ENCODE measurements at places on chromosomes 3 and 15. TPM values are rescaled to one million over a fixed set of nuclear protein-coding genes. Genes with fewer than 3 reads are reported as not detected.

GOLGA6A gene
- total RNA-seq = not detected

- no peak for DNase-seq
These were observed 411.7 kb downstream of the MAGI1 start for GRCh38 chr3:65627062-65627461.

- no peak for DNase-seq
These were observed 77.6 kb upstream of the XXYLT1 start for GRCh38 chr3:195348426-195349115.

DNA sequence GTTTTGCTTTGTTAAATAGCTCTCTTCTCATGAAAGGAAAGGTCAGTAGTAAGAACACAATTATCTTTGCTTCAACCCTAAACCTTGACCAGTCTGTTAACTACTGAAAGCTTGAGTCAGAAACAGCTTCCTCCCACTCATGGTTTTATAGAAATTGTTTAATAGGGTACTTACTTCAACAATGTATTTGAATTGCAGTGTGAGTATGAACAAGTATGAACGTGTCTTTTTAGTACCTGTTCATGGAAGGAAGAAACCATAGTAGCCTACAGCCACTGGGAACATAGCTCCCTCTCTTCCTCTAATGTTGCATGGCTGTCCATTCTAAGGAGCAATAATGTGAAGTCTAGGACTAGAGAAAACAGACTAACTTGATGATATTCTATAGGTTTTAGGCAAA, 311.0 kb downstream of the MCTP2 start:
- no peak for DNase-seq

DNA sequence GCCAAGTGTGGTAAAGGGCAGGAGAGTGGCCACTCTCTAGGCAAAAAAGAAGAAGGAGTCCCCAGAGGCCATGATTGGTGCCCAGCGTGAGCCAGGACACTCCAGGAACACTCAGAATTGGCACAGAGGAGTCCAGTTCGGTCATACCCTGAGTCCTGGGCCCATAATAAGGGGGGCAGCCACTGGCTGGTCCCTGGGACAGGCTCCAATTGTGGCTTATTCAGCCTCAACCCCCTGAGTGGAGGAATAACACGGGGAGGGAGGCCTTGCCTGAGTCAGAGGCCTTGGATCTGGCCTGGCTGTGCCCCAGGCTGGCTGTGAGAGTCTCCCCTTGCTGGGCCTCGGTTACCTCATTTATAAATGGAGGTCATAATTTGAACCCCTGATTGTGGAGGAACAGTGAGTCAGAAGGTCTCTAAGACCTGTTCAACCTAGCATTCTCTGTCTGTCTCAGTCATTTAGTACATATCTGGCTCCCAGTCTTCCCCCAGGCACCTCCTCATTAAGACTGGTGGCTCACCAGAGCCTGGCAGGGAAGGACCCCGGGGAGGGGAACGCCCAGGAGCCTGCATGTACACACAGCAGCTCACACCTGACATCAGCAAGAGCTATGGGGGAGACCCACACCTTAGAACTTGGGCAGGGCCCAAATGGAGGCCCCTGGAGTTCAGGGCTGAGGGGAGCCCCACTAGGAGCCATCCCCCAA, 95.9 kb upstream of the ATP2B2 start:
- no peak for DNase-seq

- no peak for DNase-seq
These were observed 524.3 kb downstream of the GBE1 start for GRCh38 chr3:81237181-81237580.

TMCO5A gene
- total RNA-seq = not detected

DNA sequence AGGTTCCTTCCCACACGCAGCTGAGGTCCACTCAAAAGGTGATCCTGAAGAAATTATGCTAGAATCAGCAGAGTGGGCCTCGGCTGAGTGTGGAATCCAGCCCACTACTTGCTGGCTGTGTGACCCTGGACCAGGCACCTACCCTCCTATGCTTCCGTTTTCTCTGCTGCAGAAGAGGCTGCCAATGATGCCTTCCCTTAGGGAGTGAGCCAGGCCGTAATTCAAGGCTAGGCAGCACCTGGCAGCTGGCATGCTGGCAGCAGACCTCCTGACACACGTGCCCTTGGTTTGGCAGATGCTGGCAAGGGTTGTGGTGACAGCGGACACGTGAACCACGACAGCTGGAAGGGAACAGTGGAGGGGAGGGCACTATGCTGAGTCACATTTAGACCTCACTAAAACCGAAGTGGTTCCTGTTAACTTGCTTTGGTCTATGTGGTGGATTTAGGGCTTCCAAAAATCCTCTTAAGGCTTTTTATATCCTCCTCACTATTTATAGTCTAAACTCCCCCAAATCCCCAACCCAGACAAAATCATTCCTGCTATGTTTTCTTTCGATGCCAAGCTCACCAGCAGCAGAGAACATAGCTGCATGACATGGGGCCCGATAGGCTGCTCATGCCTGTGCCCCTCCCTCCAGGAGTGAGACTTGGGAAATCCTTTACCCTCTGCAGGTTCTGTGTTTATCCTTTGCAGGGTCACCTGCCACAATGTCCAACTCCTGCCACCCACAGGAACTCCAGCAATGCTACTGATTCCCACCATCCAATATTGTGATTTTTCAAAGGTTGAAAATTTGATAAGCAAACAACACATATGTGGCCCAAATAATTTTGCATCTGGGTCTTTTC, 10.6 kb upstream of the PCSK6 start:
- DNase-seq = no peak

DNA sequence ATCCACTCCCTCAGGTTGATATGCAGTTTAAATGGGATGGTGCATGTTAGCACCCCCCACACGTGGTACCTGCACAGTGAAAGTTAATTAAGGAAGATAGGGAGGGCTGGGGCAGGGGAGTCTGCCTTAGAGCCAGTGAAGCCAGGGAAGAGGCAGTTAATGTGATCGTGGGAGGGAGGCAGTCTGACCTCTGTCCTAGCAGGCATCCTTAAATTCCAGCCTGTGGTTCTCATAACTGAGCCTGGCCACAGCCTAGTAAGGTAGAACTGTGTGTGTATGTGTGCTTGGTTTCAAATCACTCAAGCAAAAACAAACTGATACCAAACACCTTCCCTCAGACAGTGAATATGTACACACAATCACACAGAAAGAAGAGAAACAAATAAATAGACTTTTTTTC, 319.1 kb upstream of the TLE3 start:
- no peak for DNase-seq

DNA sequence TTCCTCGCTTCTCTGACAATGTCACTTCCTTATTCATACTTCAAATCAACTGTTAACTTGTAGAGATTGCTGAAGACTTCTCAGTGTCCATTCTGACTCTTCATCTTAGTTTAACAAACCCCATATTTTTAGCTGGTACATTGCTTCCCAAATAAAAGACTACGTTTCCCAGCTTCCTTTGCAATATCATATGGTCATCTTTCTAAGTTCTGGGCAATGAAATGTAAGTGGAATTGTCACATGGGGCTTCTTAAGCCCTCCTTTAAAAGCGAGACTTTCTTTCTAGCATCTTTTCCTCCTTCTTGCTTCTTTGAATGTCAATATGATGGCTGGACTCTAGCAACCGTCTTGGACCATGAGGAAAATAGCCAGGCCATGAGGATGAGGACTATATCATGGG, 239.0 kb downstream of the ZNF621 start:
- no peak for DNase-seq

HEG1 gene
- 12.4 TPM for total RNA-seq

Measured in type B pancreatic cell (in vitro differentiated cells).